Myocyte (in vitro differentiated cells): ENCODE measurements at places on chromosomes 7 and 10. TPM values are rescaled to one million over a fixed set of nuclear protein-coding genes. Genes with fewer than 3 reads are reported as not detected.

DNA sequence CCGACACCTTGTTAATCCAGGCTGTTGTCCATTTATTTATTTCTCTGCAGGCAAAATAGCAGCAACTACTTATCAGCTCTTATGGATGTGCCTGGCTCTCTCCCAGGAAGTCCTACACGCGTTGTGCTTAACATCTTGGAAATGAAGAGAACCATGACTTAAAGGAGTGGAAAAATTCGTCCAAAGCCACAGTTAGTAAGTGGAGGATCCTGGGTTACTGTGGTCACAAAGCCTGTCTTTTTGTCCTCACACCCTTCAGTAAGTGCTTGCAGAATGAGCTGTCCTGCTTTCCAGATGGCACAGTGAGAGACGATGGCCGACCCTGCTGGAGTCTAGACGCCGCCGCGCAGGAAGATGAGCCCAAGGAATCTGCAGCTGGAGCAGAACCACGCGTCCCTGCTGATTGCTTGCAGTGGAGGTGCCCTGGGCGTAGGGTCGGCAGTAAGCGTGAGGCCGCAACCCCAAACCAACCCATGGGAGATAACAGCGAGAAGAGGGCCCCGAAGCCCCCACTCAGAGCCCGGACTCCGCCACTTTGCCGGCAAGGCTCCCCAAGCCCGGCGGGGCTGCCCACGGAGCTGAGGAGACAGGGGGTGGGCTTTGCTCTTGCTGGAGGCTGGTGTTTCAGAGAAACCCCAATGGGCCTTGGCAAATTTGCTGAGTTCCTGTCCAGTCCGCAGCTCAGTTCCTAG lies 178.6 kb downstream of the CXCL12 start:
- no peak for DNase-seq

- no peak for DNase-seq
These were observed 50.7 kb downstream of the TAS2R16 start for GRCh38 chr7:122944682-122945303.

The AKR1C8 gene
- total RNA-seq, result not detected in 2 replicates

The RBM48 gene
- total RNA-seq, result 18.6 and 20.9 TPM in 2 replicates

The LRMDA gene
- 2.5 TPM in 1 of 2 replicates, not detected in the other for total RNA-seq

The NEURL1 gene
- total RNA-seq, result 10.6 and 12.1 TPM in 2 replicates

The NRAP gene
- 4.1 and 5.6 TPM in 2 replicates for total RNA-seq
